ENCODE measurements at places on chromosomes 2 and 18.

DNA sequence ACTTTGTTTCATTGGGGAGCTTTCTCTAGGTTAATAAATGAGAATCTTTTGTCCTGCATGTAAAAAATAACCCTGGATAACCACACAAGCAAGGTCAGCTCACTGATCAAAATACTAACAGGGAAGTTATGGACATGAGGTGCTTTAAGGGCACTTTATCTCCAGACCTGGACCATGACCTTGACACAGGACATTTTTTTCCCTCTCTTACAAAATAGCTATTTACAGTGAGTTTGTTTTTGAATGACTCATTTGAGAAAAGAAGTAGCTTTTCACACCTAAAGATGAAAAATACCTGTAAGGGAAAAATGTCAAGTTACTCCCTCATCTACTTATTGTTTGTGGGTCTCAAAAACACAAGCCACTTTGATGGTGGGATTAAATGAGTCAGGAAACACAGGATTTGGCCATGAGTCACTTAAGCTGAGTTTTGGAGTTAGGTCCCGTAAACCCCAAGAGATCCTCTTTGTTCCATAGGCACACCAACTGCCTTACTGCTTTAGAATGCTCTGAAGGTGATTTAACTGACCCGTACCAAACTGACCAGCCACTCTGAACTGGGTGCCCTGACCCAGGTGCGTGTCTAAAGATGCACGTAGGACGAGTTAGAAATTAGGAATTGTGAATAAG, 479.3 kb upstream of the NXPH2 start:
- DNase-seq = no peak

DNA sequence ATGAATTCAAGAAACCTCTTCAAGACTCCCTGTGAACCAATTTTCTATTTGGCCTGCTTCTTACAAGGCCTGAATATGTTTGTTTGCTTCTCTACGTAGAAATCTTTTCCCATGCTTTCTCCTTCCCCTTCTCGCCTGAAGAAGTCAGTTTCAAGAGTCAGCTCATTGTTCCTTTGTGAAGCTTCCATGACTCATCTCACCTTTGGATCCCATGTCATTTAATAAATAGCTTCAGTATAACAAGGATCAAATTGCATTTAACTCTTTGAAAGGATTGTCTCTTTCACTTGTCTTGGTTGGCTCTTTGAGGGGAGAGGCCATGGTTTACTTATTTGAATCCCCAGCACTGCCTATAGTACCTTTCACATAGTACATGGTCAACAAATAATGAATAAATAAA, 28.4 kb downstream of the CPS1 start:
- no peak for DNase-seq

DNA sequence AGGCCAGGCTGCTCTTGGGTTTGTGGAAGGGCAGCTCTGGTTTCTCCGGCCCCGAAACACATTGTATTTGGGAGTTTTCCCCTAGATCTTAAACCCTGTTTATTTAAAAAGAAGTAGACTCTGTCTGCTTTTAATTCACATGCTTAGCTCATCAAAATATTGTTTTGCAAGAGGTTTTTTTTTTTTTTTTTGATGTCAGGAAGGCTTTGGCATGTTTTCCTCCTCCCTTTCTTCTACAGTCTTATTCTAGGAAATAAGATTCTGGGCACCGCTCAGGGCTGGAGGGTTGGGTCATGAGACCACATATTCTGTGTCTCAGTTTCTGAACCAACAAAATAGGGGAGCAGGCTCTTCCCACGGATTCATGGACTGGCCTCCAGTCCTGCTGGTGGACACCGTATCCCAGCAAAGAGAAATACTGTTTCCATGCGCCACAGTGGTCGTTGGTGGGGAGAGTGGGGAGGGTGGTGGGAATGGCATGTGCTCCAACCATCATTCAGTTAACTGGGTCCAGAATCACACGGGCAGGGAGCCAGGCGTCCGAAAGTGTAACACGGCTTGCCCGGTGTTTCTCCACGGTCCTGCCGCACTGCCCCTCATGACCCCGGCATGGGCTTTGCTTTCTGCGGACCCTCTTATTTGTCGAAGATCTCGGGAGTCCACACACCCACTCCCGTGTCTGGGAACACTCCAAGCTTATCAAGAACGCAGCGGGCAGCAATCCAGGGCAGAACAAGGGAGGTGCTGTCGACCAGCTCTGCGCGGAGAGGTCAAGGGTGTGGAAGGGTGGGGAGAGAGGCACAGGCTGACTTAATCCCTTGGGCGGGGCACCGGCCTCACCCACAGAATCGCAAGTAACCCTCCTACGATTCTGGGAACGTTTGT, 176.7 kb downstream of the GLI2 start:
- no peak for DNase-seq

DNA sequence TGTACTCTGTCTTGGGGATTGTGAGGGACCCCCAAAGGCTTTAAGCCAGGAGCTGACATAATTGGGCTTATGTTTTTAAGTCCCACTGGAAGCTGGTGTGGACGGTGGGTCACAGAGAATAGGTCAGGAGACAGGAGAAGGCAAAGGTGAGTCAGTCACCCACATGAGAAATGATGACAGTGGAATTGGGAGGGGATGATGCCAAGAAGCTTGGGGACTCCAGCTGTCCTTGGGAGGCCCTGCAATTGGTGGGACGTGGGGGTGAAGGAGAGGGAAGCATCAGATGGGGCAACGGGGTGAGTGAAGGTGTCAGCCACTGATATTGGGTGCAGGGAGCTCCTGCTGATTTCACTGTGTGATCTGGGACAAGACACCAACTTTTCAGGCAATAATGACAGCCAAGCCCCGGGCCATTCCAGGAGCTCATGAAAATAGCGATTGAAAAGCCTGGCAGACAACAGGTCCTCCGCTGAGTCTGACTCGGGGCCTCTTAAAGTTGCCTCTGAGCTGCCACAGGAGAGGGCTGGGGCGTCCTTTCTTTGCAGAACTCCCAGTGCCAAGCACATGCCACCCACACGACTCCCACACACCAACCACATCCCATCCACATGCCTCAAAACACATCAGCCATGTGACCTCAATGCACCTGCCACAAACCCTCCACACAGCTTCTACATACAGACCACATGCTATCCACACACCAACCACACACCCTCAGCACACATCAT, 13.4 kb downstream of the TNS1 start:
- no peak for DNase-seq

- DNase-seq = no peak
Observed at GRCh38 chr2:43265421-43265820, 39.0 kb upstream of the ZFP36L2 start.

GRCh38 chr2:45496869-45497268, 114.2 kb downstream of the SRBD1 start:
- DNase-seq = no peak

GRCh38 chr2:99710721-99711120, 220.9 kb upstream of the REV1 start:
- DNase-seq = no peak

GRCh38 chr2:163667064-163667887, 68.5 kb downstream of the FIGN start:
- DNase-seq = no peak

DNA sequence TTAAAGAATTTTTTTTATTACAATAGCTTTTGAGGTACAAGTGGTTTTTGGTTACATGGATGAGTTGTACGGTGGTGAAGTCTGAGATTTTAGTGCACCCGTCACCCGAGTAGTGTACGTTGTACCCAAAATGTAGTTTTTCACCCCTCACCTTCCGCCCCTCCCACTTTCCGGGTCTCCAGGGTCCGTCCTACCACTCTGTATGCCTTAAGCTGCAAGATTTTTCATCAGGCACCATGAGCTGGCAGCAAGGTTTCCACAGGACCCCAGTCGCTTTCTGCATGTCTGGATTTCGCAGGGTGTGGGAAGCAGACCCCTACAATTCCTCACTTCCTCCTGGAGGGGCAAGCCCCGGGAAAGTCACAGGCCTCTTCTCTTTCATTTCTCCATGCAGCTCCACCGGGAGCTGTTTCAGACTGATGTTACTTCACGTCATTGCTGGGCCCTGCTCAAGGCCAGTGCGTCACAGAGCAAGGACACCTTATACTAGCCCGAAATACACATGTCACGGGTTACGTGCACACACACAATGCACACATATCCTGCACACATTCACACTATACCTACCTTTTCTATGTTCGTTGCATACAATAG, 179.1 kb downstream of the ZFP36L2 start:
- DNase-seq = peak; percentile 22

- no peak for DNase-seq
Observed at GRCh38 chr2:20182241-20182931, 42.5 kb downstream of the SDC1 start.

DNA sequence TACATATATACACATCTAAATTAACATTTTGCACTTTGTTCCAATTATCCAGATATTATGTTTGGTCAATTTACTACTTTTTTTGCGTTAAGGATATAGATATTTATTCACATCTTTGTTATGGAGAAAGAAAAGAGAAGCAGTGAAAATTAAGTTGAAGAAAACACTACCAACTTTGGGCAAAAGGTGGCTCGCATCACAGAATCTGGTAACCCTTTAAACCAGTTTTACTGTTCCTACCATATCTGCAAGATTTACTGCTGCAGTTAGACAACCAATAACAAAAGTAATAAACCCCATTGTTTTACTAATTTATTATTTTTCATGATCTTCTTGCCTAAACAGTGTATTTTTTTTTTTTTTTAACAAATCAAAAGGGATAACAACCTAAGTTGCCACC, 53.6 kb downstream of the SMAD2 start:
- no peak for DNase-seq

- no peak for DNase-seq
Observed at GRCh38 chr2:47076586-47077441, 78.3 kb downstream of the STPG4 start.

DNA sequence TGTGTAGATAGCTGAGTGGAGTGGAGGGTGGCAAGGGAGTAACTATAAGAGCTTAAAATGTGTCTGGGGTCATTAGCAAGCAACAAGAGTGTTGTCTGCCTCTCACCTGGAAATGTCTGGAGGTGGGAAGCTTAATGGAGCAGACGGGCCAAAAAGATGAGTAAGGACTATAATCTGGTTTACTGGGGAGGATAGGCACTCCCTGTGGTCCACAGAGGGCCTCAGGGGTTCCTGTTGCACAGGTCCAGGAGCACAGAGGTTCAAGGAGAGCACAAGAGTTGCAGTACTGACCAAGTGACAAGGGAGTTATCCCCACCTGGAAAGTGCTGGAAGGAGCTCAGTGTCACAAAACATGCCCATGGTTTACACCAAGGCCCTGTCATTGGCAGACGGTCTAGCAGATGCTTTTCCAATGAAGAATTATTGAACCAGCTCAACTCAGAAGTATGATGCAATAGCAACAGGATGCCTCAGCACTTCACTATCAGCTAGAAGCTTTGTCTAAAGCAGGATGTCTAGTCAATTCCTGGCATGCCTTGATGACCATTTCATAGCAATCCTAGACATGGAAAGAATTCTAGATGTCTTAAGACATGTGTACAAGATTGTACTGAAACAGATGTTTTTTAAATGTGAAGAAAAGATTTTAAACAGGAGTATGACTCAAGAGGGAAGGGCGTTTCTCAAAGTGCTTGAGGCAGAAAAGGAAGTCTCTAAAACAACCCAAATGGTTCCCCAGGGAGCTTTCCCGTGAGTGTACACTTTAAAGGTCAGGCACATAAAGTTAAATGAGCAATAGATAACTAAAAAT, 62.9 kb upstream of the SERPINE2 start:
- no peak for DNase-seq

- no peak for DNase-seq
Observed at GRCh38 chr2:42916324-42916723, 123.9 kb upstream of the HAAO start.

DNA sequence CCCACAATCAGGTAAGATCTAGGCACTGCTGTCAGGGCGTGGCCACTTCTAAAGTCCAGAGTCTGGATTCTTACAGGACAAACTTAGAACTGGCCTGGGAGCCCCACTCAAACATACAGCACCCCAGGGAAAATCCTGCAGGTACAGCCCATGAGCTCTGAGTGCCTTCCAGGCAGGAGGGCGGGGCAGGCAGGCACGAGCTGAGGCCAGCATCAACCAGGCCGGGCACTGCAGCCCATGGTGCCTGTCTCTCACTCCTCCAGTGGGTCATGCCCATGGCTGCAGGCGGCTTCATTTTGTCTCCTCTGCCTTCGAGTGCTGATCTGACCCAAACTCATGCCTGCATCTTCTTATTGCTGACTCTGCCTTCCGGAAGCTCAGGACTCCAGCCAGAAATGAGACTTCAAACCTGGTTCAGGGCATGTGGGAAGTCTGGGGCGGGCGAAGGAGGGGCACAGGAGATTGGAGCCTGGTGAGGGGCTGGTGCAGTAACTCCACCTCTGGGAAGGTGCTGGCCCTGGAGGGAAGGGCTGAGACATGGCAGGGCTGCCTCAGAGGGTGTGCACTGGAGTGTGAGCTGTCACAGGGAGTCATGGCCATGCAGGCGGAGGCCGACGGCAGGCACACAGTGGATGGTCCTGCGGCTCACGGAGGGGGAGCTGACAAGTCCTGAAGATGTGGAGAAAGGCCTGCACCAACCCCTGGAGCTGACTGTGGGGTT, 40.5 kb downstream of the HS6ST1 start:
- no peak for DNase-seq

- DNase-seq = no peak
Observed at GRCh38 chr18:27838225-27838624, 338.7 kb downstream of the CDH2 start.

GRCh38 chr2:1140389-1141003, 189.8 kb downstream of the SNTG2 start:
- DNase-seq = peak; percentile 44

DNA sequence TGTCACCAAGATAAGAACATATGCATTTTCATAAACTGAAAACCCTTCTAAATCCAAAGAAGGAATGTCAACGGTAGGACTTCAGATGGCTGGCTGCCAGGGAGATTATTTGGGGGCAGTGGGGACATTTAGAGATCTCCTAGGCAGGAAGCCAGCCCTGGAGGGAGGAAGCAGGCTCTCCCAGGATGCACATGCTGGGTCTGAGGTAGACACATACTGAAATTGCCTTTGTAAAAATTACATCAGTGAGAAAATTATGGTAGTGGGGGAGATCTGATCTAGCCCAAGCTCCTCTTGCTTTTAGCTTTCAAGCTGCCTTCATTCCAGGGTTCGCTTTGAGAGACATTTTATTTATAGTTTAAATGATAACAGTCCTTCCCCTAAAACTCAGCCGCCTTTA, 24.1 kb downstream of the MPP4 start:
- DNase-seq = no peak

Data from CD4-positive, alpha-beta T cell treated with Interleukin-2 at 100 ng/mL for 4 hours (primary cell).